ENCODE measurements at places on chromosomes 6 and 20. TPM values are rescaled to one million over a fixed set of nuclear protein-coding genes. Genes with fewer than 3 reads are reported as not detected.

DNA sequence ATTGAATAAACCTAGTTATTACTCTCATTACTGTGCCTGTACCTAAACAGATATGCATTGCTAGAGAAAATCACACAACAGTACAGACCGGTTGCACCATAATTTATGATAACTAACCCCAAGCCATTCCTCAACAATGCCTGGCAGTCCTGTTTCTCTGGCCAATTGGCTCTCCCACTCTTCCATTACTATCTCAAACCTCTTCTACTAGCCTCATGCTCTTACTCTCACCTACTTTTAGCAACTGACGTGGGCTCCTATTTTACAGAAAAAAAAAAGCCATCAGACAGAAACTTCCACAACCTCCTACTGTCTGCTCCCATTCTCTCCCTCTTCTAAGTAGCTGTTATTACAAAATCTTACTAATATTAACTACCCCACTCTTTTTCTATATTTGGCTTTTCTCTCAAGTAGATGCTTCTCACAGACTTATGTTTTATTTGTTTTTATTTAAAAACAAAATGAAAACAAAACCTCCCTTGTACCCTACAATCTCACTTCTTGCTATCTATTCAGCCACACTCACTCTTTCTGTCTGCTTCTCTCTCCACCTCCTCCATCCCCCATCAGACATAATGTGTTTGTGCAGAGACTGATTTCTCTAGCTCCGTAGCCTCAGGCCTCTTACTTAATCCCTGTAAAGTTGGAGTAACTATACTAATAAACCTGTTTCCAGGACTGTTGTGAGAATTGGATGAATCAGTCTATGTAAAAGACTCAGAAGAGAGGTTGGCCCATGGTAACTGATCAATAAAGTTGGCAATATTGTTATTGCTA, 9.1 kb downstream of the GOPC start:
- DNase-seq: no peak

GRCh38 chr6:170097505-170098427, 193.1 kb downstream of the DLL1 start:
- peak; percentile 4 for DNase-seq

Gene ZMYND8
- 127 TPM for total RNA-seq

Gene KCNK16
- total RNA-seq: not detected

Gene BEND6
- total RNA-seq: 1.5 TPM

Gene FRS3
- total RNA-seq: 7.8 TPM

GRCh38 chr6:148866657-148867268, 119.9 kb downstream of the UST start:
- no peak for DNase-seq

Gene CFAP61
- total RNA-seq: 0.18 TPM

DNA sequence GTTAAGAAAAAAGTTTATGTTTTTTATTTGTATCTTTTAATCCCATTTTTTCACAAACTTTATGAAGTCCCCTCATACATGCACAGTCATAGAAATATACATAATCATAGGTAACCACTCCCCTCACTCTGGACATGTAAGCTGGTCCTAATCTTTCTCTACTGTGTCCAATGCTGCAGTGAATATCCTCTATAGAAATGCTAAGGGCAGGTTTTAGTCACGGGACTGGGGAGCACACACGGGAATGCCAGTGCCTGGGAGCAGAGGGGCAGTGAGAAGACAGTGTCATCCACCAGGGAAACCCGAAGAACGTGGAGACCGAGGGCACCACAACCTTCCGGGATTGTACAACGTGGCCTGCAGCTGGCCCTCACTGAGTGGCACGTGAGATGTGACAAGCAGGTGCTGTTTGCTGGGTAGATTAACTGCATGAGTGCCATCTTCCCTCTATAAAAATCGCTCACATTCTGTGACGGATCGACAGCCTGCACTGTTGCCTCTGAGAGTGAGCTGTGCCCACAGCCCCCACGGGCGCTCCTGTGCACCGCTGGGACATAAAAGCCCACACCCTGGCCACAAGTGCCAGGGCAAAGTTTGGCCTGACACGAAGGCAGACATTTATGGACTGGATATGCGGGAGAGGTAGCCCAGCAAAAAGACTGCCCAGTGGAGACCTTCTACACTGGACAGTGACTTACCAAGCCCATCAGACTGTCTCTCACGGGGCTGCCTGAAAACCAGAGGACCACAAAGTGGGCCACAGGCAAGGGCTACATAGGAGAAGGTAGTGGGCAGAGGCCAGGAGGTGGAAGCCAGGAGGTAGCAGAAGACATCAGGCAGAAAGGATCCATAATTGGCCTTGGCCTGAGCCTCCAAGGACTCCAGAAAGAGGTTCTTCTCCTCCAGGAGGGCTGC, 63.2 kb downstream of the FGD2 start:
- DNase-seq: no peak

DNA sequence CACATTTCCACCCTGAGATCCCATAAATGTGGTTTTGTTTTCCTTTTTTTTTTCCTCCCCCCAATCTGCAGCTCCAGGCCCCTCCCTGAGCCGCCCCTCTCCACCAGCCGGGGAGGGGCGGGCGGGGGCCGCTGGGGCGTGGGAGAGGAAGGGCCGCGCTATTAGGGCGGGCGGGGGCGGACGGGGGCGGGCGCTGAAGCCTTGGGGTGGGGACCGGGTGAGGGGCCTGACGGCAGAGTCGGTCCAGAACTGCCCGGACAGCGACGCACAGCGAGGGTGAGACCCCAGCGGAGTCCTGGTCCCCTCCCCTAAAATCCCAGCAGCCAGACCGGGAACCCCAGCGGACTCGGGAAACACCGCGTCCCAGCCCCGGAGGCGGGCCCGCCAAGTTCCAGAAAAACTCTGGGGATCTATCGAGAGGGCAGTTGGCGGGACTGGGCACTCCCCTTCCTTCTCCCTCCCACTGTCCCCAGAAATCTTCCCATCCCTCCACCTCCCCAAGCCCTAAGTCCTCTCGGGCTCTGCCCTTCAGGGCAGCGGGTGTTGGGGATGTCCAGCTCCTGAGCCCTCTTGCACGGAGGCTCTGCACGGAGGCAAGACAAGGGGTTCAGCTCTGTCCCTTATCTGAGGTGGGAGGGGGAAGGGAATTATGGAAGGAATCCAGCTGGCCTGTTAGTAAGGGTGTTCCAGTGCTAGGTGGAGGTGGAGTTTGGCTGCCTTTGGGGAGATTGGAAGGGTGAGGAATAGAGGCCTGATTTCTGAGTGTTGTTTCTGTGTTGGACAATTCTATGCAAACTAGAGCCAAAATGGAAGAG, at the start of gene PRICKLE4:
TSS of gene PRICKLE4 (plus strand) at position 232 of the 815 bp plus-strand sequence. CDS start 2,692 bp downstream, outside the sequence.
- peak; percentile 56 for DNase-seq

- DNase-seq: no peak
These were observed 55.7 kb upstream of the TINAG start for GRCh38 chr6:54252496-54252895.

Measured in WTC11 (cell line).